D721Med (cell line): ENCODE measurements at places on chromosomes 13 and 19.
A peak's percentile ranks its signal among the peaks of the same experiment; 100 is the strongest.

GRCh38 chr13:111337206-111337605, 16.8 kb downstream of the TEX29 start:
- no peak for DNase-seq

DNA sequence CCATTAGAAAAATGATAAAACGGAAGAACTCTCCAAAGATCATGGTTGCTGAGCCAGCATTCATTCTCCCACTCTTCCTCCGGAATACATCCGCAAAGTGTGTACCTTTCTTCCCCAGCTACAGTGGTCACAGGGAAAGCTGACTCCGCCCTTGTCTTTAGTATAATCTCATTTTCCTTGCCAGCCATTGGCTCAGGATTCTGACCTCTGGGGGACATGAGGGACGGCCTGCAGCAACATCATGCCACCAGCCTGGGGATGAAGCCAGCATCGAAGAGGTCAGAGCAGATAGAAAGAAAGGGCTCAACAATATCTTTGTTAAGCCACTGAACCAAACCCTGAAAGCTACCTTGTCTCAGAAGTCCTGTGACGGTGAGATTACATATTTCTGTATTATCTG, 46.3 kb upstream of the TPP2 start:
- DNase-seq: no peak

DNA sequence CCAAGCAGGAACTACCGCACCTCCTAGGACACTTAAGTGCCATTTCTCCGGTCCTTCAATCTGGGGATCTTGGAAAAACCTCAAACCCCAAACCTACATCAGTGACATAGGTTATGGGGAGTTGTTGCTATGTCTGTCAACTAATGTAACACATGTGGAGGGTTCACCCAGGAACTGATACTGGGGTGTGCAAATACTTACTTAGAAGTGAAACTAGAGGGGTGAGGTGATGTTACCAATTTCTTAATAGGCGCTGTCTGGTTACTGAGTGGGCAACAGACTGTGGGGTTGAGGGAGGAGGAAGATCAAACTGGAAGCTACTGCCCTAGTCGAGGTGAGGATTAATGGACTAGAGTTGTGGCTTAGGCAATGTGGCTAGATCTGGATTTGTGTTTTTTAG, 1.9 kb downstream of the ZNF586 start:
- DNase-seq: no peak

DNA sequence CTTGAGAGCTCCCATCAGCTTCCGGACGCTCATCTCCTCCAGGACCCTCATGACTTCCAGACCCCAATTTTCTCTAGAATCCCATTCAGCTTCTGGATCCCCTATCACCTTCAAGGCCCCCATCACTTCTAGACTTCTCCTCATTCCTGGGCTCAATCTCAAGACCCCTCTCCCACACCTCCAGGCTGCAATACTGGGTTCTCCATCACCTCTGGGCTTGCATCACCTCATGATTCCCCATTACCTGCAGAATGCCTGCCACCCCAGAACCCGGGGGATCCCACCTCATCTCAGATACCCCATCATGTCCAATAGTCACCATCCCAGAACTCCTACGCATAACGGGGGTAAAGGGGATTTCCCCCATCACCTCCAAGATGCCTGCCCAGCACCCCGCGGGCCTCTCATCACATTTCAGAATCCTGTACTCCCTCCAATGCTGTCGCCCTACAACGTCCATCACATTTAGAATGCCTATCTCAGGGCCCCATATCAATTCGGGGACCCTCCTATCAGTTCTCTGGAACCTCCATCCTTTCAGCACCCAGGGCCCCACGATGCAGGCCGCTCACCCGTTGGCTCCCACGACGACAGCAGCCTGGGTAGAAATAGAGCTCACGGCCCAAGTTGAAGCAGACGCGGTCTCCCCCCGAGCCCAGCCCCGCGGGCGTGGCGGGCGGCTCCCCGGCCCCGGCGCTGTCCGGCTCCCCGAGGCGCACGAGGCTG, 738 bp downstream of the DMWD start:
- no peak for DNase-seq

DNA sequence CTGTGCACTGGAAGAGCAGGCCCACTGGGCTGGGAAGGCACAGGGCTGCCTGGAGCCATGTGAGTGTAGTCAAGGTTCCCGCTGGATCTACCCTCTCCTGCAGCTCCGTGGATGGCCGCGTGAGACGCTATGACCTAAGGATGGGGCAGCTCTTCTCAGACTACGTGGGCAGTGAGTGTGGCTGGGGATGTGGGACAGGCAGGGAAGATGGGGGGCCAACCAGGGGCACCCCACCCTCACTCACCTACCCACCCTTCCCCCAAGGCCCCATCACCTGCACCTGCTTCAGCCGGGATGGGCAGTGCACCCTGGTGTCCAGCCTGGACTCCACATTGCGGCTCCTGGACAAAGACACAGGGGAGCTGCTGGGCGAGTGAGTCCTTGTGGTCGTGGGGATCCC, 6.1 kb downstream of the WDR83 start:
- no peak for DNase-seq

- DNase-seq: no peak
Measured at GRCh38 chr13:95516021-95516420, 36.5 kb upstream of the CLDN10 start.

- no peak for DNase-seq
Measured at GRCh38 chr19:33631609-33631973, 9.8 kb downstream of the CHST8 start.

GRCh38 chr19:9538183-9539058, at the start of gene ZNF426:
Gene ZNF426, minus strand, starts transcription at chr19:9538645. Its CDS starts 2,413 bp downstream, at chr19:9536232.
- peak; percentile 82 for DNase-seq

DNA sequence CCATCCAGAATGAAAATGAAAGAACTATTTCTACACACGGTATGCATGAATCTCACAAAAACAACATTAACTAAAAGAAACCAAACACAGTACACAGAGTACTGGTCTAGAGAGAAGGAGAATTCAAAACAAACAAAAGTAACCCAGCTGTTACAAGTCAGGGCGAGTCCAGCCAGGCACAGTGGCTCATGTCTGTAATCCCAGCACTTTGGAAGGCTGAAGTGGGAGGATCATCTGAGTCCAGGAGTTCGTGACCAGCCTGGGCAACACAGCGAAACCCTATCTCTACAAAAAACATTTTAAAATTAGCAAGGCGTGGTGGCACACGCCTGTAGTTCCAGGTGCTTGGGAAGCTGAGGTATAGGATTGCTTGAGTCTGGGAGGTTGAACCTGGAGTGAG, 1.7 kb upstream of the PSMC4 start:
- DNase-seq: no peak

- DNase-seq: no peak
Measured at GRCh38 chr13:90526711-90527110, 820.8 kb upstream of the MIR17HG start.

DNA sequence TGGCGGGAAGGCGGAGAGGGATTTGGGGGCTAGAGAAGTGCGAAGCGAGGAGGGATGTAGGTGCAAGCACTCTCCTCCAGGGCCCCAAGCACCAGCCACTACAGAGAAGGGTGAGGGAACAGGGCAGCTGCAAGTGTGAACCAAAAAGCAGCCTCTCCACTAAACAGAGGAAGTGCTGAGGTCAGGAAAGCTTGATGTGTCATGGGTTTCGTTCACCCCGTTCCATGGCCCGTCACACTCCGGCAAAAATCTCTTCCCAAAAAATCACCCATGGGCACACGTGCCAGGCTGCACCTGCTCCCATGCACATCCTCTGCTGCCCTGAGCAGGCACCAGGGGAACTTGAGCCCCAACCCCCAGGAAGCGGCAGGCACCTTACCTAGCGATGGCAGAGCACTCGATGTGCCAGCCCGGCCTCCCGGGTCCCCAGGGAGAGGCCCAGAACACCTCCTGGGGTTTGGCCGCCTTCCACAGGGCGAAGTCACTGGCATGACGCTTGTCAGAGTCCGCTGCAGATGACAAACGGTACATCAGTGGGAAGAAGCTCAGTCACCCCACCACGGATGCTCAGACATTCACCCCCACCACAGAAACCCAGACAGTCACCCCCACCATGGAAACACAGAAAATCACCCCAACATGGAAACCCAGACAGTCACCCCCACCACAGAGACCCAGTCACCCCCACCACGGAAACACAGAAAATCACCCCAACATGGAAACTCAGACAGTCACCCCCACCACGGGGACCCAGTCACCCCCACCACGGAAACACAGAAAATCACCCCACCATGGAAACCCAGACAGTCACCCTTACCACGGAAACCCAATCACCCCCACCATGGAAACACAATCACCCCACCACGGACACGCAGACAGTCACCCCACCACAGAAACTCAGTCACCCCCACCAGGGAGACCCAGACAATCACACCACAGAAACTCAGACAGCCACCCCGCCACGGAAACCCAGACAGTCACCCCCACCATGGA, 29.0 kb downstream of the CARS2 start:
- no peak for DNase-seq

- DNase-seq: no peak
Measured at GRCh38 chr13:109357751-109358471, 428.5 kb downstream of the IRS2 start.

DNA sequence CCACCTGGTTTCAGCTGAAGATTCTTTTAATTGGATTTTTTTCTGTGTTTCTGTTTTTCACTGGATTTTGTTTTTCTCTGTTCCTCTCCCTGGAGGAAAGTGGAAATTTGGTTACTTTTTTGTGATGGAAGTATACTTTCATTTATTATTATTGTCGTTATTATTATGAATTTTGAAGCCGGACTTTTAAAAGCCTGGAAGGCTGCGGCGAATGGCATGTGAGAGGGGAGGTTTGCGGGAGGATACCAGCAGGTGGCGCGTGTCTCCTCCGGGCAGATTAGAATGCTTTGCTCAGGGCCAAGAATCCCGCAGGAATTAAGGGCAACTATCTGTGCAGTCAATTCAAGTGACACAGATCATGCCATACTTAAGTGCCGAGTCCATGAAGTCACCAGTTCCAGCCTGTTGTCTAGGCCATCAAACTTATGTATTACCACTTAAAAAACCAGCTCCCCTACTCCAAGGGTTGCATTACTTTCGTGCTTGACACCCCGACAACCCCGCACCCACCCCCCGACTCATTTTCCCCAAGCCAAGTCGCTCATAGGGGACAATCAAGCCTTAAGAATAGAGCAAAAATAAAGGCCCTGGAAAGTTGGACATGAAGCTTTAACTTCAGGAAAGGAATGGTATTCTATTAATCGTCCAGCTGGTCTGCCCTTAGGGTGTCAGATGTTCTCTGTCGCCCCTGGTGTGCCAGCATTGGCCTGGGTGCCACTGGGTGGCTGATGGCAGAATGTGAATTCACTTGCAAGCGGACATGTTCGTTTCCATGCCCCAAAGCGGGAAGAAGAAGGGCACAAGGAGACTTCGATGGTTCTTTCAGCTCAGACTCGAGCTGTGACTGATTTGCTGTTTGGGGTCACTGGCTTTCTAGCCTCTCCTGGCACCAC, 1.3 kb upstream of the LRCH1 start:
- DNase-seq: no peak

DNA sequence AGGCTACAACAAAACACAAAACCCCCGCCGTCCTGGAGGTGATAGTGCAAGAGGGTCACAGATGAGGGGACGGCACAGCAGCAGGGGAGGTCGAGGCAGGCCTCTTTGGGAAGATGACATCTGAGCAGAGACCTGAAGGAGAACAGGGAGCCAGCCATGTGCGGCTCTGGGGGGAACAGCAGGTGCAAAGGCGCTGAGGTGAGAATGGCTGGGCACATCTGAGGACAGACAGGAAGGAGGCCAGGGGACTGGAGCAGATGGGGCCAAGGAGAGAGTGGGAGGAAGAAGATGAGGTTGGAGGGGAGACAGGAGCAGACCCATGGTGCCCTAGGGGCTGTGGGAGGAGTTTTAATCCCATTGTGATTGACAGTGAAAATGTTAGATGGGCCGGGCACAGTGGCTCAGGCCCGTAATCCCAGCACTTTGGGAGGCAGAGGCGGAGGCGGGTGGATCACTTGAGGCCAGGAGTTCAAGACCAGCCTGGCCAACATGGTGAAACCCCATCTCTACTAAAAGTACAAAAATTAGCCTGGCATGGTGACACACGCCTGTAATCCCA, 1.8 kb upstream of the CKM start:
- DNase-seq: no peak

- DNase-seq: no peak
Measured at GRCh38 chr19:33298146-33298911, 4.0 kb downstream of the CEBPA start.

DNA sequence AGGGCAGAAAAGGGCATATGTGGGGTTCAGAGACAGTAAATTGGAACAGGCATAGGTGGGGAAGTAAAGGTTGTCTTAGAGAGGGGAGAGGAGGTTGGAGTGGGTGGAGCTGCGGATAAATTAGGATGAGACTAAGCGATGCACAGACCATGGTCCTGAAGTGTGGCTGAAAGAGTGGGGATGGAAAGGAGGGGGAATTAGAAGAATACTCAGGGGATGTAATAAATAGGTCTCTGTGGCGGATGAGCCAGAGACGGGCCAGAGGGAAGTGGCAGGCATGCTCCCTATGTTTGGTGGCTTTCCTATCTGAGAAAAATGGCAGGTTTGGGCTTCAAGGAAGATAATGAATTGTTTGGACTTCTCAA, 123.4 kb downstream of the OLFM4 start:
- no peak for DNase-seq

- no peak for DNase-seq
Measured at GRCh38 chr19:7340959-7341837, 7.5 kb upstream of the ARHGEF18 start.

DNA sequence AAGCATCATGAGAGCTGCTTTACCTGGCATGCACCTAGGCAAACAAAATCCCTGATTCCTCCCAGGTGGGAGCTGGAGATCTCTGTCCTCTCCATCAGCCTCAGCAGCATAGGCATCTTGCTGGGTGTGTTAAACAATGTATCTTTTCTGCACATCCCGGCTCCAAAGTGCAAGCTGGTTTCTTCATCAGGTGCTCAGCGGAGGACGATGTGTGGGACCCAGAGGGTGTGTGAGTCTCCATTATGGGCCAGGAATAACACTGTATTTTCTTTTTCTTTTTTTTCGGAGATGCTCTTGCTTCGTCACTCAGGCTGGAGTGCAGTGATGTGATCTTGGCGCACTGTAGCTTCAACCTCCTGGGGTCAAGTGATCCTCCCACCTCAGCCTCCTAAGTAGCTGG, 9.9 kb downstream of the CNFN start:
- no peak for DNase-seq

GRCh38 chr19:3672993-3673392, 27.3 kb downstream of the PIP5K1C start:
- DNase-seq: no peak

GRCh38 chr13:97478247-97478646, 44.3 kb downstream of the RAP2A start:
- no peak for DNase-seq

- DNase-seq: no peak
Measured at GRCh38 chr13:94710881-94711560, 1.3 kb downstream of the SOX21 start.

DNA sequence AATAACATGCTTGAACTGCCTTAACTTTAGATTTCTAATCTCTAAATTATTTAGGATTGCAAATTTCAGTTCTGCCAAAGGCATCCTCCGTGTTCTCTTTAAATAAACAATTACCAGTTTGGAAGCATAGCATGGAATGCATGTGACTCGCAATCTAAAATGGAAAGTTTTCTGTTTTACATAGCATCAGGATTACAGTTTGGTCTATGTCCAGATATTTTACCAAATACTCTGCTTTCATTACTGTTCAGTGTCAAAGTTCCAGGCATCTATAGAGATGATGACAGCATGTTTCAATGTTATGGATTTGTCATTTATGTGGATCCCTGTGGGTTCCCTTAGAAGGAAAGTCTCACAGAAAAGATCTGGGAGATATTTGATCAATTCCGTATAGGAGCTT, 16.8 kb downstream of the FLT1 start:
- no peak for DNase-seq
